ENCODE measurements at places on chromosomes 2 and 18.

GRCh38 chr2:170711774-170712652, 3.1 kb upstream of the SP5 start:
- no peak for DNase-seq

DNA sequence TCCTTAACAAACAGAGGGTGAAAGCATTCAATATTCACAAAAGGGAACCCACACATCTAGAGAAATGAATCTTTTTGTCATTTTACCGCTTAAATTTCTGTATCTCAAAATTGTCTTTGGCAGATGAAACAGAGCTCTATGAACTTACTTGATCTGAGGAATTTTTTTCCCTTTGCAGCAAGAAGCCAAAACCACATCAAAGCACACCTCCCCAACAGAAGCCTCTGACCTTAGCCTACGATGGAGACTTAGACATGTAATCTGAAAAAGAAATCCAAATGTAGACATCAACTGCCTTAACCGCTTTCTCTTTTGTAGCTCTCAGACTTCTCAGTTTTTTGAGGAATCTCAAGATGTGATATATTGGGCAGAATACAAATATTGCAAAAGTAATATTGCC, 287.9 kb upstream of the HNMT start:
- no peak for DNase-seq

- DNase-seq: no peak
These were observed 9.0 kb upstream of the KCNG2 start for GRCh38 chr18:79788734-79789085.

GRCh38 chr2:26112201-26112600, 60.7 kb upstream of the GAREM2 start:
- DNase-seq: no peak

DNA sequence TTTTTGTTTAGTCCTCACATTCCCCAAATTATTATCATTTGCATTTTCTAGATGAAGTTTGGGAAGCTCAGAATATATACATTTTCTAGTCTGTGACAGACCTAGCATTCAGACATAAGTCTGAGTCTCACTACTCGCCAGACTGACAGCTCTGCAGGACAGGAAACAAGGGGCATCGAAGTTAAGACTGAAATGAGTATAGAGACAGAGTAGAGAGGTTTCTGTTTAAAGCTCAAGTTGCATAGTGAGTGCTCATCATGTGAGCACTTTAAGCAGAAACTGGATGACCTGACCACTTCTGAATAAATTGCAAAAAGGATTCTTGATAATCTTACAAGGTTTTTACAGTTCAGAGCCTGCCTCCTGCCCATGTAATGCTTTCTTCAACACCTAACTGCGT, 1.1 kb downstream of the HADHB start:
- no peak for DNase-seq

- no peak for DNase-seq
These were observed 27.8 kb downstream of the NXPH2 start for GRCh38 chr2:138752197-138752956.

GRCh38 chr18:12236934-12237832, 17.0 kb upstream of the CIDEA start:
- DNase-seq: no peak

GRCh38 chr18:2911533-2911932, 64.7 kb downstream of the EMILIN2 start:
- no peak for DNase-seq

DNA sequence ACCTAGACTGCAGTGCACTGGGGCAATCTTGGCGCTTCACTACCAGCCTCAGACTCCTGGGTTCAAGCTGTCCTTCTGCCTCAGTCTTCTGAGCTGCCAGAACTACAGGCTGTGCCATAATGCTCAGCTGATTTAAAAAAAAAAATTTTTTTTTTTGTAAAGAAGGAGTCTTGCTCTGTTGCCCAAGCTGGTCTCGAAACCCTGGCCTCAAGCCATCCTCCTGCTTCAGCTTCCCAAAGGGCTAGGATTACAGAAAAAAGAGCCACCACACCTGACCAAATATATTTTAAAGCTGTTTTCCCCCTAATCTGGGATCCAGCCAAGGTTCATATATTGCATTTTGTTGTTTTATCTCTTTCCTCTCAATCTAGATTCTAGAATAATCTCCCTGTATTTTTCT, 82.2 kb downstream of the RAB31 start:
- no peak for DNase-seq

GRCh38 chr2:133975676-133976428, 278.0 kb upstream of the MGAT5 start:
- no peak for DNase-seq

DNA sequence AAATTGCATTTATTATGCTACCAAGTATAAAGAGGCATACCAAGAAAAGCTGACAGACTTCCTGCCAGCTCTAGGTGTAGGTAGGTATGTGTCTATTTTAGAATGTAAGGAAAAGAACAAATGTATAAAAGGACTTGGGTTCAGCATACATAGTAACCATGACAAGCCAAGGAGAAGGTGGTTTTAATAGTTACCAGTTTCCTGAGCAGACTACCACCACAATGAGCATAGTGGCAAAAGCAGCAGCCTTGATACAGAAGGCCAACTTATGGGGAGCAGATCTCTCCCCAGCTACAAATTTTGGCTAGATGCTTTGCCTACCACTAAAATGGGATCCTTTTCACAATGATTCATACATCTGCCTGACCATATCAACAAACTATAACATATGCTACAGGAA, 34.5 kb downstream of the METTL8 start:
- DNase-seq: no peak

DNA sequence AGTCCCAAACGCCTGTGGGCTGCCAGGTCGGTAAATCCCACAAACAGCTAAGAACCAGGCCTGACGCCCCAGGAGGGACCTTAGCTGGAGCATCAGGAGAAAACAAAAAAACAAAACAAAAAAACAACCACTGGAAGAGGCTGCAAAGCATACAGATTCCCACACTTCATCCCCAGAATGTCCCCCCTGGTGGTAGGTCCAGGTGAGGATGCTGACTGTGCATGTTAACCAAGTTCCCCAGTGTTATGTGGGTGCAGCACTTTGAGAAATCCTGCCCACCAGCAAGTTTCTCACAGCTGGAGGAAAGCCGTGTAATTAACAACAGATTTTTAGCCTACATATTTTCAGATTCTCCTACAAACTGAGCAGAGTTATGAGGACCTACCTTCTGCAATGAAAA, 15.1 kb downstream of the ST3GAL5 start:
- DNase-seq: no peak

GRCh38 chr18:10604182-10604581, 78.4 kb downstream of the NAPG start:
- no peak for DNase-seq

DNA sequence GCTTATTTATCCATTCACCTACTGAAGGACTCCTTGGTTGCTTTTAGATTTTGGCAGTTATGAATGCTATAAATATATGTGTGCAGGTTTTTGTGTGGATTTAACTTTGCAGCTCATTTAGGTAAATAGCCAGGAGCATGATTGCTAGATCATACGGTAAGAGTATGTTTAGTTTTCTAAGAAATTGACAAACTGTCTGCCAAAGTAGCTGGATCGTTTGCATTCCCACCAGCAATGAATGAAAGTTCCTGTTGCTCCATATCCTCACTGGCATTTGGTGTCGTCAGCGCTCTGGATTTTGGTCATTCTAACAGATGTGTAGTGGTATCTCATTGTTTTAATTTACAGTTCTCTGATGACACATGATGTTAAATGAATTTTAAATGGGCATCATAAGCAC, 8.7 kb upstream of the DIPK1C start:
- no peak for DNase-seq

DNA sequence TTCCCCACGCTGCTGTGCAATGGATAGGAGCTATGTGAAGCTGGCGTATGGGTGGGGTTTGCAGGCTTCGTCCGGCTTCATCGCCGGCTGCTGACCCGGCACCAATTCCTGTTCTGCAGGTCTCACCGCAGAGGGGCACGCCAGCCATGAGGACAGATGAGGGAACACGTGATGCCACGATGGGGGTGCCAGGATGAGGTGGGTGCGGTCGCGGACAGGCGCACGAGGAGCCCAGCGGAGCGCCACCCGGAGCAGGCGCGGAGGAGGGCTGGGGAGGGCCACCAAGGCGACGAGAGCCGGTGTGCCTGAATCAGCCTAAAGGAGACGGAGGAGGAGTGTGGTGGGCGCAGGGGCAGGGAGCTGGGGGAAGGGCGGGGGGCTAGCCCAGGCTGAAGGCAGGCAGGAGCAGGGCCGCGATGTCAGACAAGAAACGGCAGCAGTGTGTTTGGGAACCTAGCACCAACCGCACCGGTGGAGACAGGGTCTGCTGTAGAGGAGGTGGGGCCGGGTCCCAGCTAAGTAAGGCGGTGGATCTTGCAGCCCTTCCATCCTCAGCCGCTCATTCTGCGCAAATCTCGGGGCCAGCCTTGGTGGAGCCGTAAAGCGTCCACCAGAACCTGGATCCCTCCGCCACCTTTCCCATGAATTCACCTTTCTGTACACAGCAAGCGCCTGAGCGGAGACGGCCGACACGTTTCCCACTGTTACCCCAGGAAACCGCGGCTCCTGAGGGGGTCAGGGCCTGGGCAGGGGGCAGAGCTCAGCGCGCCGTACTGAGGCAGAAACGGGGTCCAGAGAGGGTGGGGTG, 17.0 kb upstream of the CD8A start:
- no peak for DNase-seq

DNA sequence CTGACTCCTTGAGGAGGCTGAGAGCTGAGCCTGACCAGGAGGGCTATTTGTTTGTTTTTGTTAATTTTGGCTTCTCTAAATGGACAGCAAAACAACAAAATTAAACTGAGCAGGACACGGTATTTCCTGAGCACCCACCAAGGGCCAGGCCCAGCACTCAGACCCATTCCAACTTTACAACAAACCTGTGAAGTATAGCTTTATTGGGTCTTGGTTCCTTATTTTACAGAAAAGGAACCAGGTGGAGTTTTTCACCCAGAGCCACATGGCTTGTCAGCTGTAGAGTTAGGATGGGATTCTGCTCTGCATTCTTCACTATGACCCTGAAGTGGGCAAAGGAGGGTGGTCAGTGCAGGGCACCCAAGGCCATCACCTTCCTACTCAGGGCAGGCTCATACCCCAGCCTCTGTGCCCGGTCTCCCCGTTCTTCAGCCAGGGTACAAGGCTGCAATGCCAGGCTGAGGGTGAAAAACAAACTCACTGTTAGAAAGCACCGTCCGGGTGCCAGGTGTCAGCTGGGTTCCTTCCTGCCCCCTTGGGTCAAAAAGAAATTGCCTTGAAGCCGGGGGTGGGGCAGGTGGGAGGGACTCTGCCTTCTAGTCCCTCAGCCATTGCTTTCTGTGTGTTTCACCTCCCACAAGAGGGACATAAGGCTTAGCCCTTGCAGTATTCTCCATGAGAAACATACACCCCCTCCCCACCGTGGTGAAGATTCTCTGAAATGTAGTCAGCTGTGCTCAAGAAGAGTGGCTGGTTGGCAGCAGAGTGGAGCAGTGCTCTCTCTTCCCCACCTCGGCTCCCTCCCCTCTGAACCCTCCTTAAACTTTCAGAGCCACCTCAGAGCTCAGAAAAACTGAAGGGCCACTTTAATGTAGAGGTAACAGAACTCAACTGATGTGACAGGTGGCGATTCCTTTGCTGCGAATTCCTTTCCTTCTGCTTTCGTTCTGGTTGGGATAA, 2.2 kb downstream of the PSD4 start:
- no peak for DNase-seq

- no peak for DNase-seq
These were observed 101.0 kb downstream of the PTGR3 start for GRCh38 chr18:75107931-75108276.

- no peak for DNase-seq
These were observed 110.6 kb upstream of the LYPD1 start for GRCh38 chr2:132780651-132781050.

- no peak for DNase-seq
These were observed 88.2 kb upstream of the LCLAT1 start for GRCh38 chr2:30358842-30359241.

GRCh38 chr18:79693561-79694205, 14.1 kb downstream of the CTDP1 start:
- no peak for DNase-seq

DNA sequence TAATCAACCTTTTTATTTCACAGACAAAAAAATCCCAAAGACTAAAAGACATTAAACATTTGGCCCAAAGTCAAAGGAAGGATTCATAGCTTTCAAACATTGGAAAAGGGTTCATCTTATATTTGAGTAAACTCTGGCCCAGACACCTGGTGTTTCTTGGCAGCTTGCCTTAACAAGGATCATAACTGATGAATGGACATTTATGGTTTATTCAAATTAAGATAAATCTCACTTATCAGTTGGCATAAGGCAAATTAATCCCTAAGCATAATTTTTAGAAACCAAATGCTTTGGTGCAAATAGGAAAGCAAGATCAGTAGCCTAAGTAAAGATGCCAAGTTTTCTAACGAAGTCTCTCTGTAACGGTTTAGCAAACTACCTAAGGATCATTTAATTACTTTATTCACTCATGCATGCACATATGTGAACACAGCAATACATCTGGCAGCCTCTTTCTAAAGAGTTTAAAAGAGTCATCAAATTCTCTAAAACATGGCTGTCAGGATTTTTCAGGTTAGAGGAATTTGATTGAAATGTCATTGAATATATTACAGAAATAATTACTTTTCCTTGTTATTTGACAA, 323.4 kb upstream of the RBMS1 start:
- no peak for DNase-seq

GRCh38 chr18:57845605-57846074, 42.5 kb upstream of the ATP8B1 start:
- no peak for DNase-seq

Data from HS-5 (cell line).